Stimulated activated CD4-positive, alpha-beta T cell treated with anti-CD3 and anti-CD28 coated beads, TNF-alpha, amount 100 ng/mL, for 4 hours (primary cell): ENCODE measurements at places on chromosomes 5 and 9.

DNA sequence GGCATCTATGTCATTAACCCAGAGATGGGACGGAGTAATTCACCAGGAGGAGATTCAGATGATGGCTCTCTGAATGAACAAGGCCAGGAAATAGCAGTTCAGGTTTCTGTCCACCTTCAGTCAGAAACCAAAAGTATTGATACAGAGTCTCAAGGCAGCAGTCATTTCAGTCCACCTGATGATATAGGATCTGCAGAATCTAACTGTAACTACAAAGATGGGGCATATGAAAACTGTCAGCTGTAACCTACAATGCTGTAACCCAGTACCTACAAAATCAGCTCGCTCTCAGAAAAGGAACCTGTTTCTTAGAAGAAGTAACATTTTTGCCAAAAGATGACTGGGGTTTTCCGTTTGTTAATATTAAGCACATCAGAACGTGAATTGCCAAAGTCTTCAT lies 14.7 kb downstream of the MFAP3 start:
- DNase-seq, result no peak

DNA sequence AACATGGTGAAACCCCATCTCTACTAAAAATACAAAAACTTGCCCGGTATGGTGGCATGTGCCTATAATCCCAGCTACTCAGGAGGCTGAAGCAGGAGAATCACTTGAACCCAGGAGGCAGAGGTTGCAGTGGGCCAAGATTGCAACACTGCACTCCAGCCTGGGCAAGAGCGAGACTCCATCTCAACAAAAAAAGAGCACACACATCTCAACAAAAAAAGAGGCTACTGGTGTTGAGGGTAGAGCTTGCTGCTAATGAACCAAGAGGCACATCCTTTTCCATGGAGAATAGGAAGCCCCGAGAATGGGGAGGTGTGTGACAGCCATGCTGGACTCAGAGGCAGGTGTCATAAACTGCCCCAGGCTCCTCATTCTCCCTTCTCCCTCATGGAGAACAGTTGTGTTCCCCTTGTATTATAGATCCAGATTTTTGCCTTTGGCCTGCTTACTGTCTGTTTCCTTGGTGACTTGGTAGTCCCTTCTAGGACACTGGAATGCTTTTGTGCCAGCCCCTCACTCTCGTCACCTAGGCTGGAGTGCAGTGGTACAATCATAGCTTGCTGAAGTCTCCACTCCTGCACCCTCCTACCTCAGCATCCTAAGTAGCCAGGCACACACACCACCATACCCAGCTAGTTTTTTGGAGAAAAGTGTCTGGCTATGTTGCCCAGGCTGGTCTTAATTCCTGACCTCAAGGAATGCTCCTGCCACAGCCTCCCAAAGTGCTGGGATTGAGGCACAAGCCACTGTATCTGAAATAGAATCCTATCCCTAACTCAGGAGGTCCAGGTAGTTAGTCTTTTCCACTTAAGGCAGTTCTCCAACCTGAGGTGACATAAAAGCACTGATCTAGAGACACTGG lies 5.1 kb downstream of the RPL12 start:
- no peak for DNase-seq

GRCh38 chr9:4510546-4511322 lies 20.5 kb downstream of the SLC1A1 start:
- DNase-seq, result no peak

DNA sequence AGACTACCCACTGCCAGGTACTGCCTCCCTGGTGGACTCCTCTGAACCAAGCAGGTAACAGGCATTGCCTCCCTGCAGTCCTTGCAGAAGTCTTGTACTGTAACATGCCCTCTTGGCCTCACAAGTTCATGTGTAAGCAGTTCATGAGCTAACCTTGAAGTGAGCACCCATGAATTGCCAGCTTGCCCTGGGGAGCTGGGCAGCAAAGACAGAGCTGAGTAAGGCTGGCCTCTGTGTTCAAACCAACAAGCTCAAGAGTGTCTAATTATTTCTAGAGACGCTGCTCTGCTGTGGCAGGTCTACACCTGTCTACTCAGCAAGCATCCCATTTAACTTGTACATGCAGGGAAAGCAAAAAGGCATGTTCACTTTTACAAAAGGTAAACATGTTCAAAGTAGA lies 113.5 kb downstream of the FEM1C start:
- no peak for DNase-seq

DNA sequence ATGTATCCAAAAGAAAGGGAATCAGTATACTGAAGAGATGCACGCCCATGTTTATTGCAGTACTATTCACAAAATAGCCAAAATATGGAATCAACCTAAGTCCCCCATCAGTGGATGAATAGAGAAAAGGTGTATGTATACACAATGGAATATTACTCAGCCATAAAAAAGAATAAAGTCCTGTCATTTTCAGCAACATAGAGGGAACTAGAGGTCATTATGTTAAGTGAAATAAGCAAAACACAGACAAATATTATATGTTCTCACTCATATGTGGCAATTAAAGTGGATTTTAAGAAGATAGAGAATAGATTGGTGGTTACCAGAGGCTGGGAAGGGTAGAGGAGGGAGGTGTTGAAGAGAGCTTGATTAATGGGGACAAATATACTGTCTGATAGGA lies 88.6 kb downstream of the NIPBL start:
- DNase-seq, result no peak

- no peak for DNase-seq
These were observed 44.9 kb upstream of the GNPDA1 start for GRCh38 chr5:142057697-142058056.
